ENCODE measurements at places on chromosomes 16 and 17. TPM values are rescaled to one million over a fixed set of nuclear protein-coding genes. Genes with fewer than 3 reads are reported as not detected.

DNA sequence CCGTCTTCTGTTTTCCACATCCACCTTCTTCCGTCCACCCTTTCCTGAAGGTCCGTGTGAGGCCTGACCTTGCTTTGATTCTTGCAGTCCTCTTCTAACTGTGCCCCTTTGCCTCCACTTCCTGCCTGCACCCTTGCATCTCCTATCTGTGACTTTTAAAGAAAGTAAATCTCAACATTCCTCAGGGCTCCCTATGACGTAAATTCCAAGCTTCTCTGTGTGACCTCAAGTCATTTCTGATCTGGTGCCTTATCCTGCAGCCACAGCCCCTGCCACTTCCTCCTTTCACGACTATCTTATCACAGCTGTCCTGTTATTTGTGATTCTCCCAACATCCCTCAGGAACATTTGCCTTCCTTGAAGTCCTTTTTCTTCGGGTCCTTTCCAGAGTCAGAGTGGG is 520.5 kb downstream of the CDH13 start:
- H3K36me3 ChIP-seq = no peaks in the 10 kb centered on the region
- no peak overlapping the region for H3K27ac ChIP-seq
- H3K4me3 ChIP-seq = no peak overlapping the region
- DNase-seq = no peak
- H3K4me1 ChIP-seq = no peaks in the 10 kb centered on the region
- peaks cover 2% of the 10 kb centered on the region for H3K27me3 ChIP-seq

DPEP2 gene
- 28.6 TPM for total RNA-seq

CSH2 gene
- total RNA-seq = not detected

- H3K27me3 ChIP-seq = peaks cover 3% of the 10 kb centered on the region
- no peaks in the 10 kb centered on the region for H3K36me3 ChIP-seq
- H3K4me3 ChIP-seq = no peak overlapping the region
- DNase-seq = no peak
- no peak overlapping the region for H3K27ac ChIP-seq
These were observed 56.4 kb downstream of the JPH3 start for GRCh38 chr16:87658564-87659225.

DNA sequence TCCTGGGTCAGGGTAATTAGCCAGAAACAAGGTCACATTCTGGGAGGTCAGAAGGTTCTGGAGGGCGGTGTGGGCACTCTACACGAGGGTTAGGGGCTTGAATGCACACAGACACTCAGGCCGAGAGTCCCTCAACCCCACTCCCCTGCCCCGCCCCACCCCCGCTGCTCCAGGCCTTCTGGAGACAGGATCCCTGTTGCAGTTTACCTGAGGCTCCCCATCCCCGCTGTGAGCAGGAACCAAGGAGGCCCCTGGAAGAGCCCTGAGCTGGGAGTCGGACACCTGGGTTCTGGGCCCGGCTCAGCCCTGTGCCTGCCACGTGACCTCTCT is 4.4 kb upstream of the ACTG1 start:
- no peak for DNase-seq
- peaks cover 5% of the 10 kb centered on the region for H3K27me3 ChIP-seq
- peak overlapping the region; percentile 94 for H3K4me3 ChIP-seq
- H3K4me1 ChIP-seq = peaks cover 10% of the 10 kb centered on the region
- H3K27ac ChIP-seq = peak overlapping the region; percentile 56

TEKT3 gene
- total RNA-seq = not detected

DNA sequence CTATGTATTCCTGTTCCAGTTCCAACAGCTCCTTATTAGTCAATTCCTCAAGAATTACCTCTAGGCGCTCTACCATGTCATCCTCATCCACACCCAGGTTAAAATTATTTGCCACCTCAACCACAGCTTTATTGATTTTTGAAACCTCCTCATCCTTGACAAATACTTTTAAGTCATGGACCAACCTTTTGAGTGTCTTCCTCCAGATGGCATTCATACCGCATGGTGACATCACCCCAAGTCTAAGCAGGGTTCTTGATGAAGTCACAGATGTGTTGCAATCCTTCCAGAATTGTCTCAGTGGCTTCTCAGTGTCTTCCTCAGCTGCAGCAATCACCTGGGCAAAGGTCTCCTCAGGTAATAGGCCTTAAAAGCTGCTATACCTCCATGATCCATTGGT is 40.1 kb downstream of the BCL7C start:
- no peaks in the 10 kb centered on the region for H3K36me3 ChIP-seq
- H3K27me3 ChIP-seq = peaks cover 2% of the 10 kb centered on the region
- no peak overlapping the region for H3K4me3 ChIP-seq
- H3K4me1 ChIP-seq = peaks cover under 1% of the 10 kb centered on the region
- no peak for DNase-seq
- no peak overlapping the region for H3K27ac ChIP-seq

GUCY2D gene
- not detected for total RNA-seq

SLC5A11 gene
- total RNA-seq = not detected

TBC1D3E gene
- total RNA-seq = not detected

GRCh38 chr17:76519048-76519966 is 18.1 kb upstream of the RHBDF2 start:
- peaks cover 3% of the 10 kb centered on the region for H3K27me3 ChIP-seq
- peak overlapping the region; percentile 39 for H3K27ac ChIP-seq
- peaks cover 29% of the 10 kb centered on the region for H3K4me1 ChIP-seq
- DNase-seq = no peak

KCTD2 gene
- total RNA-seq = 22.4 TPM

DNA sequence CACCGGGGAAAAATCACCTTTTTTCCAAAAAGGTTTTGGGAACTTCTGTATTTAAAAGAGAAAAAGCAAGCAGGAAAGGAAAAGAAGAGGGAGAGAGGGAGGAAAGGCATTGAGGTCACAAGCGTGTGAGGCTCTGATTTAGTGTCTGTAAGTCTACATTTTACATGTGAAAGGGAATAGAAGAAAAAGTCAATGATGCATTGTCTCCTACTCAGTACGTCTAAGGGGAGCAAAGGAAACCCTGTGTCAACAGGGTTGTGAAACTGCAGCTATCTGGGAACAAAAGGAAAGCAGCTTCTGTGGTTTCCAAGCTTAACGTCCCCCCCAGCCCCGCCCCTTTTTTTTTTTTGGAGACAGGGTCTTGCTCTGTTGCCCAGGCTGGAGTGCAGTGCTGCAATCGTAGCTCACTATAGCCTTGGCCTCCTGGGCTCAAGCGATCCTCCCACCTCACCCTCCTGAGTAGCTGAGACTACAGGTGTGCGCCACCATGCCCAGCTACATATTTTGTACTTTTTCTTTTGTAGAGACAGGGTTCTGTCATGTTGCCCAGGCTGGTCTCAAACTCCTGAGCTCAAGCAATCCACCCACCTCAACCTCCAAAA is 1.8 kb upstream of the CDC42EP4 start:
- no peak overlapping the region for H3K27ac ChIP-seq

GRCh38 chr17:10226930-10227695 is 28.7 kb upstream of the GAS7 start:
- no peak overlapping the region for H3K4me3 ChIP-seq
- no peak overlapping the region for H3K27ac ChIP-seq
- peak; percentile 59 for DNase-seq
- peaks cover 3% of the 10 kb centered on the region for H3K27me3 ChIP-seq

- peaks cover 12% of the 10 kb centered on the region for H3K36me3 ChIP-seq
- no peaks in the 10 kb centered on the region for H3K27me3 ChIP-seq
- no peak overlapping the region for H3K27ac ChIP-seq
- H3K4me1 ChIP-seq = peaks cover 2% of the 10 kb centered on the region
- H3K4me3 ChIP-seq = no peak overlapping the region
- DNase-seq = no peak
These were observed 10.0 kb downstream of the STX4 start for GRCh38 chr16:31043352-31043751.

GRCh38 chr16:47136099-47136842 is 7.5 kb downstream of the NETO2 start:
- peaks cover 6% of the 10 kb centered on the region for H3K27me3 ChIP-seq
- H3K4me1 ChIP-seq = peaks cover 2% of the 10 kb centered on the region

TBC1D3G gene
- total RNA-seq = not detected

GRCh38 chr17:50672831-50673551 is 34.7 kb downstream of the ANKRD40 start:
- H3K4me1 ChIP-seq = no peaks in the 10 kb centered on the region
- no peak for DNase-seq
- H3K27me3 ChIP-seq = no peaks in the 10 kb centered on the region
- H3K36me3 ChIP-seq = no peaks in the 10 kb centered on the region

DNA sequence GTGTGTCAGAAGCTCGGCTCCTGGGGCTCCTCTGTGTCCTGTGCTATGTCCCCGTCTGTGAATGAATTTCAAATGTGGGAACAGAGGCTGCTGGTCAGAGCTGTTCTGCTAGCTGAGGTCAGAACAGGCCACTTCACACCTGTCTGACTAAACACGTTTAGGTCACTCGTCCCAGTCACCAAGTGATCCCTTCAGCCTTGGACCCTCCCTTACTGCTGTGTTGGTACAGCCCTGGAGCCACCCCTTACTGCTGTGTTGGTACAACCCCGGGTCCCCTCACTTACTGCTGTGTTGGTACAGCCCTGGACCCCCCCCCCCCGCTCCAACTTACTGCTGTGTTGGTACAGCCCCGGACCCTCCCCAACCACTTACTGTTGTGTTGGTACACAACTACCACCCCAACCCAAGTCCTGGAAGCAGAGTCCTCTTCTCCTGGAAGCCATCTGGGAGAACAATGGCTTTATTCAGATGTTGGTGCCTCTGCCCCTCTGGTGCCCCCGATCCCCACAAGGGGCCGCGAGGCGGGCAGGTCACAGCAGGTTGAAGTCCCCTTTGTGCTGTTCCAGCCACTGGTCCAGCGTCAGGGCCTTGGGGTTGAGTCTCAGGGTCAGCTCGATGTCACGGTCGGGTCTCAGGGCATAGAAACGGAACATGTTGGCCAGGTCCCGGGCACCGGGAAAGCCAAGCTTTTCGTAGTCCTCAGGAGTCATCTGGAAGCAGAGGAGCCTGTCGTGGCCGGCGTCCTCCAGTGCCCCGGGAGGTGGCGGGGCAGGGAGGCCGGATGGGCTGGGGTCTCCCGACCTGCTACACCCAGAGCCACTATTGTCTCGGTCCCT is 13.0 kb downstream of the NMRAL1 start:
- no peak overlapping the region for H3K27ac ChIP-seq
- DNase-seq = no peak
- peaks cover 33% of the 10 kb centered on the region for H3K36me3 ChIP-seq
- H3K27me3 ChIP-seq = no peaks in the 10 kb centered on the region

DNA sequence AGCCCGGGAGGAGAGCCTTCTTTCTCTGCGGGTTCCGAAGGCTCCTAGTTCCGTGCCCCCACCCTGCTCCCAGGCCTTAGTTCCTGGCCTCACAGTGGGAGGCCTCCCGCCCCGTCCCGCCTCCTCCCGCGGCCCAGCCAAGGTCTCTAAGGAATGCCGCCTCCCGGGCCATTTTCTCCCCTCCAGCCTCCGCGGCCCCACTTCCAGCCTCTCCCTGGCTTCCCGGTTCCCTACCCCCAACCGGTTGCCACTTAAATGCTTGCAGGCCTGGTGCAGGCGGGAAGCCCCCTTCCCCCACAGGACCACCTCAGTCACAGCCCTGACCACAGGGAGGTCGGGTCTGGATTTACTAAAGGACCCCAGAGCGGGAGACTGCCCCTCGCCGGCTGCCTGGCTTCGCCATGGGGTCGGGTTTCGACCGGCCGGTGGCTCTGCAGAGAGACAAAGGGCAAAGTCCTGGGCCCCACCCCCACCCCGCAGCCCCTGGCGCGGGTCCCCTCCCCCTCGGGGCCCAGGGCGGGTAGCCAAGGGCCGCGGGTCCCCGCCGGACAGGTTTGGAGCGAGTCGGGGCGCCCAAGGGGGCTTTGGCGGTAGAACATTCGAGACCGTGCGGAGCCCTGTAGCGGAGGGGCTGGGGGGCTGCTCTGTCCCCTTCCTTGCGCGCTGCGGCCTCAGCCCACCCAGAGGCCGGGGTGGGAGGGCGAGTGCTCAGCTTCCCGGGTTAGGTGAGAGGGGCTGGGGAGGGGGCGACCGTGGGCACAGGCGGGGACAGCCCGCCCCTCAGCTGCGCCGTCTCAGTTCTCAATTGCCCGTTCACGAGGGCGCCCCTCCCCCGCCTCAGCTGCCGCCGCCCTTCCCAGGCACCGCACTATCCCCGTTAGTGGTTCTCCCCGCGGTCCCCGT is 16.4 kb downstream of the IGF2BP1 start:
- H3K4me3 ChIP-seq = no peak overlapping the region
- no peaks in the 10 kb centered on the region for H3K36me3 ChIP-seq
- no peaks in the 10 kb centered on the region for H3K4me1 ChIP-seq
- no peak overlapping the region for H3K27ac ChIP-seq
- DNase-seq = no peak
- peaks cover 57% of the 10 kb centered on the region for H3K27me3 ChIP-seq

PHKG2 gene
- 48.9 TPM for total RNA-seq

GRCh38 chr17:1173432-1174262 is 6.1 kb downstream of the ABR start:
- H3K27ac ChIP-seq = no peak overlapping the region
- peaks cover 12% of the 10 kb centered on the region for H3K27me3 ChIP-seq
- no peaks in the 10 kb centered on the region for H3K36me3 ChIP-seq
- DNase-seq = no peak
- H3K4me1 ChIP-seq = peaks cover 16% of the 10 kb centered on the region

ASIC2 gene
- total RNA-seq = not detected

DNA sequence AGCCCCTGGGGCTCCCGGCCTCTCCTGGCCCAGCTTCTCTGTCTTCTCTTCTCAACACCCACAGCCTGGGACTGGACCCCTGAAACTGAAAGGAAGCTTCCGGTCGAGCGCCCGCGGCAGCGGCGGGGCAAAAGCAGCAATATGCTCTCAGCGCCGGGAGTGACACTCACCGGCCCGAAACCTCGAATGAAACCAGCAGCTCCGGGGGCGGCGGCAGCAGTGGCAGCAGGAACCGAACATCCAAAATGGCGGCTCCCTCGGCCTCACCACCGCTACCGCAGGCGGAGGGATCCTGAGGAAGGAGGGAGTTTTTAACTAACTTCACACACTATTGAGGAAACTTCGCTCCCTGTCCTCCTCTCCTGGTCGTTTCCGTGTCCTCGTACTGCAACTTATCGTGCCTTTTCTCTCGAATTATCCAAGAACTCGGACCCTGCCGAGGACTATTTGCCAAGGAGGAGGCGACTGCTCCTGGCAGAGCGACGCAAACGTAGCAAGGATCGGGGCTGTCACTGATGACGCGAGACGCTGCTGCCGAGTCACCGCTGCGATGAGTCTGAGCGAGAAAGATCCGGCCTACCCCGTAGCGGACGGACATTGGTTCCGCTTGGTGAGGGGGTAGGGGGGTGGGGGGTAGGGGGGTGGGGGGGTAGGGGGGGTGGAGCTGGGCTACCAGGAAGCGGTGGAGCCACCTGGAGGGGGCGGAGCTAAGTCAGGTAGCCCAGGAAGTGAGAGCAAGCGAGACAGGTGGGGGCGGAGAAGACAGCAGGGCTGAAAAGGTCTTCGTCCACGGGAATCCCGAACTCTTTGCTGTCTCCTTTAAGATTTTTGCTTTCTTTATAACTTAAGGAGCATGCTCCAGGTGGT is at the start of gene AP1G1:
TSS of gene AP1G1 (minus strand) at position 242 of the 867 bp plus-strand sequence. CDS start 19,355 bp downstream, outside the sequence.
- peaks cover 19% of the 10 kb centered on the region for H3K4me1 ChIP-seq
- DNase-seq = peak; percentile 85
- peaks cover 1% of the 10 kb centered on the region for H3K36me3 ChIP-seq
- H3K27ac ChIP-seq = peak within 1 kb of the TSS; percentile 100
- H3K27me3 ChIP-seq = no peaks in the 10 kb centered on the region
- H3K4me3 ChIP-seq = peak within 1 kb of the TSS; percentile 86

- peaks cover 12% of the 10 kb centered on the region for H3K36me3 ChIP-seq
- H3K4me3 ChIP-seq = peak overlapping the region; percentile 100
- peak overlapping the region; percentile 96 for H3K27ac ChIP-seq
- no peaks in the 10 kb centered on the region for H3K27me3 ChIP-seq
These were observed 436 bp downstream of the PHB1 start for GRCh38 chr17:49414271-49414621.

GRCh38 chr16:86519007-86519648 is 8.8 kb downstream of the FOXF1 start:
- H3K27me3 ChIP-seq = peaks cover 51% of the 10 kb centered on the region
- H3K36me3 ChIP-seq = no peaks in the 10 kb centered on the region
- H3K4me3 ChIP-seq = no peak overlapping the region
- no peak overlapping the region for H3K27ac ChIP-seq
- DNase-seq = no peak

TRAPPC1 gene
- 222 TPM for total RNA-seq
